ENCODE measurements at places on chromosomes 3 and 15. TPM values are rescaled to one million over a fixed set of nuclear protein-coding genes. Genes with fewer than 3 reads are reported as not detected.

The NR2F2 gene
- total RNA-seq: 40.3 TPM

The MFGE8 gene
- total RNA-seq: 309 TPM

The FBXW12 gene
- total RNA-seq: 0.20 TPM

The SCN11A gene
- total RNA-seq: 1.6 TPM

The C3orf20 gene
- 0.19 TPM for total RNA-seq

The SPINK8 gene
- not detected for total RNA-seq

The CKMT1B gene
- 3.3 TPM for total RNA-seq

The TNIK gene
- total RNA-seq: 15.7 TPM

The ZIC1 gene
- 0.77 TPM for total RNA-seq

The KCNMB3 gene
- 3.4 TPM for total RNA-seq

Measured in progenitor cell of endocrine pancreas (in vitro differentiated cells).